Activated effector memory CD4-positive, alpha-beta T cell treated with anti-CD3 and anti-CD28 coated beads, Interleukin-2, amount 50 U/mL, for 16 hours (primary cell): ENCODE measurements at places on chromosomes 1 and 21.

DNA sequence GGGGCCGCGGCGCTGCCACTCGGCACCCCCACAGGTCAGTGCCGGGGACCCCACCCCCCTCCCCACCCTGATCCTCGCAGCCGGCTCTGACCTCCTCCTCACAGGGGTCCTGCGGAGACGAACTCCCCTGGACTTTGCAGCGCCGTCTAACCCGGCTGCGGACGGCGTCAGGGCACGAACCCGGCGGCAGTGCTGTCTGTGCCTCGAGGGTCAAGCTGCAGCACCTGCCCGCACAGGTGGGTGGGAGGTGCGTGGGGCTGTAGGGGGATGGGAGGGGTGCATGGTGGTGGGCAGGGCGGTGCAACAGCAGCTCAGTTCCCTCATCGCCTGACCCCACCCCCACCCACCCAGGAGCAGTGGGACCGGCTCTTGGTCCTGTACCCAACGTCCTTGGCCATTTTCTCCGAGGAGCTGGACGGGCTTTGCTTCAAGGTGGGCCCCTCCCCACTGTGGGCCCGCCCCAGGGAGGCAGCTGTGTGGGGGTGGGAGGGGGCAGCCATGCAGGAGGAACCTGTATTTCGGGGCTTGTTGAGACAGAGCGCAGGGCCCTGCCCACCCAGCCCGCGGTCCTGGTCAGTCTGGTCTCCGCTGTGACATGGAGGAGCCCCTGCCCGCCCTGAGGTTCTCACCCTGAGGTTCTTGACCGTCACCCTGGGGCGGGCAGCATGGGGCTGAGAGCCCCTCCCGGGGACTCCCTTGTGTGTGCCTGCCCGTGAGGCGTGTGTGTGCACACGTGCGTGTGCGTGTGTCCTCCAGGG is 4.9 kb downstream of the PLEKHN1 start:
- no peak for DNase-seq

- peak; percentile 92 for DNase-seq
Observed at GRCh38 chr21:33229784-33230544, at the start of gene IFNAR2. IFNAR2 (plus strand) TSS chr21:33229938; CDS start chr21:33241923, 11,985 bp downstream.

GRCh38 chr1:21873761-21874160 is 61.7 kb downstream of the LDLRAD2 start:
- no peak for DNase-seq

- no peak for DNase-seq
Observed at GRCh38 chr1:22332795-22333499, 118.7 kb upstream of the ZBTB40 start.

DNA sequence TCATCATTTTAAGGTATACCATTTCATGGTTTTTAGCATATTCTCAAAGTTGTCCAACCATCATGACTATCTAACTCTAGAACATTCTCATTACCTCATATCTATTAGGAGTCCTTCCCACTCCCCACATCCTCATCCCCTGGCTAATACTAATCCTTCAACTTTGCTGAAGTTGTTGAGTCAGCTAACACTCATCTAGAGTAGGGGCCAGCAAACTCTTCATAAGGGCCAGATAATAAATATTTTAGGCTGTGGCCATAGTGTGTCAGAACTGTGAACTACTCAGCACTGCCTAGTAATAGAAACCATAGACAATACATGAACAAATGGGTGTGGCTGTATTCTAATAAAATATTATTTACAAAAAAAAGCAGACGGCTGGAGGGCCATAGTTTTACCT is 43.0 kb downstream of the TOR3A start:
- no peak for DNase-seq

- peak; percentile 71 for DNase-seq
Observed at GRCh38 chr1:194289569-194290266, 1103.3 kb upstream of the B3GALT2 start.
